ENCODE measurements at places on chromosomes 7 and 10. TPM values are rescaled to one million over a fixed set of nuclear protein-coding genes. Genes with fewer than 3 reads are reported as not detected.

DNA sequence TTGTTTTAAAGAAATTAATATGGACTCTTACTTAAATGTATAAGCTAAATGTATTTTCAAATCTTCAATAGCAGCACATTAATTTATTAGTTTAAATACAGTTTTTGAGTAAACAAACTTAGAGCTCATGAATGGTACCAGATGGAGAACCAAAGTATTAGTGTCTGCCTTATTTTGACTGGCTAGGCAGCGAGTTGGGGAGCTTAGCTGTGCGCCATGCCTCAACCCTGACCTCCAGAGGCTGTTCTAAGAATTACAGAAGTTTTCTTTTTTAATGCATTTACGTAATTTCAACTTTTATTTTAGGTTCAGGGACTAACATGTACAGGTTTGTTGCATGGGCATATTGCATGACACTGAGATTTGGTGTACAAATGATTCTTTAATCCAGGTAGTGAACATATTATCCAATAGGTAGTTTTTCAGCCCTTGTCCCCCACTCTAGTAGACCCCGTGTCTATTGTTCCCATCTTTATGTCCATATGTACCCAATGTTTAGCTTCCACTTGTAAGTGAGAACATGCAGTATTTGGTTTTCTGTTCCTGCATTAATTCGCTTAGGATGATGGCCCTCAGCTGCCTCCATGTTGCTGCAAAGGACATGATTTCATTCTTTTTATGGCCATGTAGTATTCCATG lies 166.8 kb downstream of the IQUB start:
- DNase-seq = peak; percentile 10

ZNF488 gene
- 0.27 TPM for total RNA-seq

GRCh38 chr7:57274535-57275283 lies 142.5 kb upstream of the ZNF479 start:
- DNase-seq = no peak

GRCh38 chr10:46077731-46078413 lies 31.8 kb upstream of the MSMB start:
- DNase-seq = peak; percentile 43

DNA sequence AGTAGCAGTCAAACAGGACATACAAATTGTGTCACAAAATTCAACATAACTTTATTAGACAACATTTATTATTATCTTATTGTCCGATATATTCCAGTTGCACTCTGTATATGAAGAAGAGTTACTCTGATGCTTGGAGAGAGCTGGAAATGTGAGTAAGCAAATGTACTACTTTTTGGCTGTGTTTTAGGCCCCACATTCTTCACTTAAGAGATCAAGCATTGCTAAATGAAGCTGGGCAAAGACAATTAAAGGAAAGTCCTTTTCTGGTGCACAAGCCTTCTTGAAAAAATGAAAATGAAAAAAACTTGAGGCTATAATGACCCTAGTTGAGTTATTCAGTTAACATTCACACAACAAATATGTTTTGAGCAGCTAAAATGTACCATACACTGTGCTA lies 26.1 kb downstream of the MYPN start:
- DNase-seq = no peak

DNA sequence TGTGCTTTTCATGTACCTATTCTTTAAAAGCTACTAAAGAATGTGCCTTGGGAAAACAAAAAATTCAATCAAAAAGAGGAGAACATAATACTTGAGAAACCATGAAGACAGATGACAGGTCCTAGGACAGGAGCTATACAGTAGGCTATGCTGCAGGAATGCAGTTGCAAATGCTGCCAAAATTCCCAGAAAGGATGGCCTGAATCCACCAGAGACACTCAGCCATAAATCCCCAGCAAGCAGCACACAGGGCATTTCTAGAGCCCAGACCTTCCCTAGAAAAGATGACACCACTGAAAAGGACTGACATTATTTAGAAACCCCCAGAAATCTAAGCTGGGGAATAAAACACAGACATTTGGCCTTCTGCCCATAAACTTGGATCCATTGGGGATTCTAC lies 237.3 kb downstream of the C7orf25 start:
- no peak for DNase-seq

- no peak for DNase-seq
Observed at GRCh38 chr7:36181668-36182067, 28.6 kb downstream of the EEPD1 start.

DGKI gene
- total RNA-seq = under 0.01 TPM
